Activated naive CD4-positive, alpha-beta T cell treated with anti-CD3 and anti-CD28 coated beads, Interleukin-2, amount 10 ng/mL, durations not matched to agents 5 hours and 36 hours (primary cell): ENCODE measurements at places on chromosomes 1 and 21. TPM values are rescaled to one million over a fixed set of nuclear protein-coding genes. Genes with fewer than 3 reads are reported as not detected.

Gene TTLL10
- 0.15 TPM for total RNA-seq

Gene PRAMEF4
- total RNA-seq, result not detected

Gene AMY1A
- not detected for total RNA-seq

Gene SSX2IP
- total RNA-seq, result 14.3 TPM

Gene ADAMTS4
- 1.9 TPM for total RNA-seq

Gene LGR6
- not detected for total RNA-seq

Gene GPR25
- not detected for total RNA-seq

Gene FCRL3
- total RNA-seq, result not detected

Gene C1QTNF12
- 2.5 TPM for total RNA-seq

Gene PRAMEF13
- total RNA-seq, result not detected

Gene CRYBG2
- total RNA-seq, result 1.4 TPM
